Omental fat pad (tissue), 4 donors: ENCODE measurements at places on chromosomes 5 and 9.

GRCh38 chr5:150904479-150905311, at the start of gene ZNF300:
Gene ZNF300 (minus strand): TSS chr5:150904980. CDS start chr5:150903155, 1,825 bp downstream.
- DNase-seq: peak; percentile 33

GRCh38 chr9:119526698-119527097, 157.5 kb upstream of the BRINP1 start:
- DNase-seq: no peak

DNA sequence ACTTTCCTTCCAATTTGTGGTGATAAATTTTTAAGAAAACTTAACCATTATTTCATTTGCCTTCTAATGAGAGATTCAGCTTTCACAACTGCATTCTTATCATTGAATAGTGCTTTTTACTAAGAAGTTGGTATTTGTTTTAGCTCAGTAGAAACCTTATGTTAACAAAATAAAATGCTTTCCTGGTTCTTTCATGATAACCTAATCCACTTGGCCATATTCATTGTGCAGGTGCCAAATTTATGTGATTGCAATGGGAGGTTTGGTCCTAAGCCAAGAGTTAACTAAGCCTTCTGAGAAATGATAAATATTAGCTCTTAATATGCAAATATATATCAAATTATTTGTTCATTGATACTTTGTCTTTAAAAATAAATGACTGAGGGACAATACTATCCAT, 141.1 kb upstream of the TLE4 start:
- no peak for DNase-seq

DNA sequence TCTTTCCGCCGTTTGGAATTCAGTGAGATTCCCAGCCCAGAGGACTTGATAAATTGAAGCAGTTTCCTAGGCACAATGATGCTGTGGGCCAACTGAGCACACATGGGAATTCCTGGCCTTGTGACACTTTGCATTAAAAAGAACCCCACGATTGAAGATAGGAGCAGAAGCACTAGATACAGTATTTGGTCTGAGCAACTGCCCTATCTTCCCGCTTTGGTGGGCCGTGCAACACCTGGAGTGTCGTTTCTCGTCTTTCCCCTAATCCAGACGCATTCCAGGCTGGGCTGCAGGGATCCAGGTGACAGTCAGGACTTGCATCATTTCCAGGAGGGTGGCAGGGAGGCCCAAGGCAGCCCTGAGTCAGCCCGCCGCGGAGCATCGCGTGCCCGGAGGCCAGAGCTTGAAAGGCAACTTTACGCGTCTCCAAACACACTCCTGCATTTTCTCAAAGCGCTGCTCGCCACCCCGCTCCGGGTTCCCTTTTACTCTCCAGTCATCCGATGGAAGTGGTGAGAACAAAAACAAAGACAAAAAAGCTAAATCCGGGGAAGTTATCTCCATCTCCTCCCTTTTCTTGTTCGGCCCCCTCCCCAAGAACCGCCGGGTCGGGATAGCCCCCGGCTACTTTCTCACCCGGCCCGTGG, 753 bp upstream of the STC2 start:
- no peak for DNase-seq

DNA sequence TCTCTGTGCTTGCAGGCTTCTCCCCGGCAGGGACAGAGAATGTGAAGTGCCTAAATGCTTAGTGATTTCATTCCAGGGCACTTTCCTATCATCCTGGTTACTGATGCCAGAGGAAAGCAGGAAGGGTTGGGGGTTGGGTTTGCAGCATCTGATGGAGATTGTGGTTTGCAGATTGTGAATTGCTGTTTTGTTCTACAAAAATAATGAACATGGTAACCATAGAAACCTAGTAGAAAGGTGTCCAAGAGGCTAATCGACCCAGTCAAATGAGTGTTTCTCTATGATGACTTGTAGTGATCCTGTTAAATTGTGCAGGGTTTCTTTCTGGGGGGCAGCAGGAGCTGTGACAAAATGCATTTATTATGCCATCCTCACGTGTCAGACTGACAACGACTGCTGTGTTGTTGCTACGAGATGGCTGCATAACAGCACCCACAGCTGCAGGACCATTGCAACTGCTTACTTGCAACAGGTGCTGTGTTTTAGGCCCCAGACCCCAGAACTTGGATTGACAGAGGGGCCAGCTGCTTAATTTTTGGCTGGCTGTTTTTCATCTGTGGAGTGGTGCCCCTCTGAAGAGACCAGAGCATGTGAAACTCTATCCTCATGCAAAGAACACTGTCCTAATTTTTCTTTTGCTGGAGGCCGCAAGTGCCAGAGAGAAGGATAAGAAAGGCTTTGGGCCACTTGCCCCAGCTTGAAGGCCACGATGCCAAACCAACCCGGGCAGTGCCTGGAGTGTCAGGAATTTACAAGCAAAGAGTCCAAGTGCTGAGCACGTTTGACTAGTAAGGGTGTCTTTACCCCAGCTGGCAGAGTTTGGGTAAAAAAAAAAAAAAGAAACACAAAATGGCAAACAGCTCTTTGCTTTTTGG, 397.8 kb downstream of the GADD45G start:
- DNase-seq: no peak

DNA sequence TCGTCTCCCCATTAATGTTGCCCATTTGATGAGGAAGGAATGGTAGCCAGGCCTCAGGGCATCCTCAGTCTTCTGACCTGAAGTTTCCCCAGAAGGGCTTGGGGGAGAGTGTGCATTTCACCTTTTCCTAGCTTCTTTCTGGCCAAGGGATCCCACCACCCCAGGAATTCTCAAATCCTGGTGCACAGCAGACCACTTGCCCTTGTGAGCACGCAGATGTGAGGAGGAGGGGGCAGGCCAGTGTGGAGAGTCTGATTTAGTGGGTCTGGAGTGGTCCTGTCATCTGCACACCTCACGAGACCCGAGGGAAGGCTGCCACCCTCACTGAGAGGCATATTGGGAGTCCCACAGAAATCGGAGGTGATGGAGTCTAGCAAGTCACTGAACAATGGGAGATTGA, 64.3 kb downstream of the CXXC5 start:
- DNase-seq: no peak

- DNase-seq: no peak
These were observed 8.7 kb upstream of the TMEM141 start for GRCh38 chr9:136782452-136782851.

DNA sequence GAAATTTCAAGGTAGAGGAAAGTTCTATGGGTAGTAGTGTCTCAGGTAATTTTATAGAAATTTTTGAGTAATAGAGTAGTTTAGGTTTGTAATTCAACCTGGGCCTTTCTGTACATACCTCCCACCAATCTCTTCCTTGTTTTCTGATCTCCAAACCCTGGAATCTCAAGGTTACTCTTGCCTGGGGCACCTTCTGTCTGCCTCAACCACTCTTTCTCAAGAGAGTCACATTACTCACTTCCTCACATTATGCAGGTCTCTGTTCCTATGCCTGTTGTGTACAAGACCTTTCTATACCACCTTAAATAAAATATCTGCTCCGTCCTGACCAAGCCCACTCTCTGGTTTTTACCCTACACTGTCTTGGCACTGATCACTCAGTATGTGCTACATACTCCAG, 412.6 kb upstream of the CTNND2 start:
- DNase-seq: no peak

GRCh38 chr9:27756418-27756817, 183.1 kb upstream of the C9orf72 start:
- no peak for DNase-seq

GRCh38 chr9:128068386-128069205, 564 bp downstream of the SLC25A25 start:
- DNase-seq: no peak

DNA sequence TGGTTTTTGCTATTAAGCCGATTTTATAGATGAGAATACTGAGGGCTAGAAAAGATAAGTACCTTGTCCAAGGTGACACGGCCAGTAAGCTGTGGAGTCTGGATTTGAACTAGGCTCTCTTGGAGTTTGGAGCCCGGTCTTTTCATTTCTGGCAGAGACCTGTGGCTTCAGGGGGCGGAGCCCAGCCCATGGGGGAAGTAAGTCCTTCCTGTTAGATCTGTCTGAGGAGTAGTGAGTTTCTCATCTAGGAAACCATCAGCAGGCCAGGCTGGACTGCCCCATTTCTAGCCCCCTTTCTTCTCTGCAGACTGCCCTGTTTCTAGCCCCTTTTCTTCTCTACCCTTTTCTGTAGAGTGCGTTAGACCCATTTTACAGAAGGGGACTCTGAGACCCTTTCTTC, 521 bp upstream of the PTGS1 start:
- DNase-seq: no peak

- DNase-seq: no peak
These were observed 34.7 kb downstream of the PIP5K1B start for GRCh38 chr9:68739621-68740174.

GRCh38 chr5:6443326-6443725, 5.3 kb upstream of the UBE2QL1 start:
- no peak for DNase-seq
